Stimulated activated CD8-positive, alpha-beta memory T cell treated with anti-CD3 and anti-CD28 coated beads, Interleukin-4, amount 100 ng/mL, for 24 hours (primary cell): ENCODE measurements at places on chromosomes 7 and 10.
A peak's percentile ranks its signal among the peaks of the same experiment; 100 is the strongest.

DNA sequence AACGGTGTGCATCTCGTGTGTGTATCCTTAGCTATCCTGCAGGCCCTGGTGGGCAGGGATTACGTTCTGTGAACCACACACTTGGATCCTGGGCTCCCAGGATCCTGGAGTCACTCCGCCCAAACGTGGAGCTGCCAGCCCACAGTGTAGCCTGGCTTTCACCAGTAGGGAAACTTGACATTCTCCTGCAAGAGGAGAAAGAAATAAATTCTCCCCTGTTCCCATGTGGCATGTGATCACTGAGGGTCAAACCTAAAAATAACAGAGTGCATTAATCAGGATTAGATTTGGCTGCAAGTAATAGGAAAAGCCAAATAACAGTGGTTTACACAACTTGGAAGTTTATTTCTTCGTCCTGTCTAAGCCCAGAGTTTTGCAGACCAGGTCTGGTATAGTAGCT, 32.3 kb downstream of the PALD1 start:
- no peak for DNase-seq

GRCh38 chr10:102764470-102765161, 20.9 kb downstream of the WBP1L start:
- no peak for DNase-seq

DNA sequence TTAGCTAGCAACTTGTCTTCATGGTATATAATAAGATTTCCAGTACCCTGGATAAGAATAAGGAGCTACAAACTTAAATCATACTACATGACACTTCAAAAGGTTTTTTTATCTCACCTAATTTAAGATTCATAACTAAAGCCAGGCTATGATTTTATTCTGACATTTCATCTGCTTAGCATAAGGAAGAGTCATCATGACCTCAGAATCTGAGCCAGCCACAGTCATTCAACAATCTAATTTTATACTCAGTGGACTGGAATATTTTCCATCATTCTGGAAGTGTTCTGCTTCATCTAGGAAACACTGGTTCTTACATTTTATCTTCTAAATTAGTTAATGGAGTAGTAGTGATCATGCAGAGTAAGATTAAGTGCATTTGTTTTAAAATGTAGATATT, 102.1 kb upstream of the KCND2 start:
- DNase-seq: no peak

DNA sequence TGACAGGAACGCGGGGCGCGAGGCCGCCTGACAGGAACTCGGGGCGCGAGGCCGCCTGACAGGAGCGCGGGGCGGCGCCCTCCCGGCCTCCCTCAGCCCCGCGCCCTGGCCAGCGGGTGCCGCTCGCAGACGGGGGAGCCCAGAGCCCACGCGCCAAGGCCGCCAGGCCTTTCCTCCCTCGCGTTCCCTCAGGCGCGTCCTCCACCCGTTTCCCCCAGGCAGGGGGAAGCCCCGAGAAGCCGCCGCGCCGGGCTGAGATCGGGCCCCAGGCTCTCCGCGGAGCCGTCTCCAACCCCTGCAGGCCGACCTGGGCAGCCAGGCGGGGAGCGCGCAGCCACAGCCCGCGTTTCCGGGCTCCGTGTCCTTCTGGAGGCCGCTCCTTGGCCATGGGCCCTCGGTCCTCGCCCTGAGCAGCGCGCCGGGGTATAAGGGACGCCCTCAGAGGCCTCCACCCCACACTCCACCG, 17.7 kb downstream of the PTPRN2 start:
- DNase-seq: no peak

- no peak for DNase-seq
These were observed 6.3 kb upstream of the IL2RA start for GRCh38 chr10:6068422-6068821.

DNA sequence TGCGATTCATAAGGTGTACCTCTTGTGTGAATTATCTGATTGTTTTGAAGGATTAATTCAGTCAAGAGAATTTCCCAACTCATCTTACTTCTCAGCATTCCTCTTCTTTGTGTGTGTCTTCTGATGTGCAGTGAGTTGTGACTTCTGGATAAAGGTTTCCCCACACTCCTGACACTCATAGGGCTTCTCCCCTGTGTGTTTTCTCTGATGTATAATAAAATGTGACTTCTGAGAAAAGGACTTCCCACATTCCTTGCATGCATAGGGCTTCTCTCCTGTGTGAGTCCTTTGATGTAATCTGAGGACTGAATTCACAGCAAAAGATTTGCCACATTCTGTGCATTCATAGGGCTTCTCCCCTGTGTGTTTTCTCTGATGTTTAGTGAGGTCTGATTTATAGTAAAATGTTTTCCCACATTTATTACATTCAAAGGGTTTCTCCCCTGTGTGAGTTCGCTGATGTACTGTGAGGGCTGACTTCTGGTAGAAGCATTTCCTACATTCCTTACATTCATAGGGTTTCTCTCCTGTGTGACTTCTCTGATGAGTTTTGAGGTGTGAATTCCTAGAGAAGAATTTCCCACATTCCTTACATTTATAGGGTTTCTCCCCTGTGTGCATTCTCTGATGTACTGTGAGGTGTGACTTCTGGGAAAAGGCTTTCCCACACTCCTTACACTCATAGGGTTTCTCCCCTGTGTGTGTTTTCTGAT, 24.2 kb downstream of the ZNF25 start:
- DNase-seq: no peak

- DNase-seq: no peak
These were observed 36.2 kb upstream of the NCAPG2 start for GRCh38 chr7:158740657-158741293.

GRCh38 chr10:124417895-124418725, 613 bp downstream of the OAT start:
- peak; percentile 30 for DNase-seq

GRCh38 chr10:3167611-3168330, 4.8 kb downstream of the PITRM1 start:
- no peak for DNase-seq

DNA sequence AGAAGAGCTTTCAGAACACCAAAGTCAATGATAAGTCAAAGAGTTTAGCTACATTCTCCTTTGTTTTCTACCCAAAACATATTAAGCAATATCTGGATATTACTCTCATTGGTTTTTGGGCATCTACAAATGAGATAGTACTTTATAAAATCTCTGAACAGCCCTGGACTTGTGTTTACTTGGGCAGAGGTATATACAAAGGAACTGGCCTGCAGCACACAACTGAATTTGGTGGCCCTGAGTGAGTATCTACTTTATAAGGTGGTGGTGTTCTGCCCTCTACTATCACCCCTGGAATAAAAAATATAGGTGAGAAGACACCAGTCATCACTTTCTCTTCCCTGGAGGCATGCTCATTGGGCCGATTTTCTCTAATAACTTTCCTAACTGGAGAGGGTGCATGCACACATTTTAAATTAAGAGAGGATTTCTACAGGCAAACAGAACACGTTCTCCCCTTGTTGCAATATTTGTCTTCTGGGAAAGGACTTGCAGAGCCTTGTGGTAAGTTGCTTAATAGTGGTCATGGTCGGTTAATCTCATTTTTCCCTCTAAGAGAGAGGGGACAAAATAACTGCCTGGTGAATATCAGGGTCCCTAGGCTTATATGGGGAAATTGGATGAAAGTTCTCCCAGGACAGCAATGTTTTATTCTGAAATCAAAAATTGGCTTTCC, 41.1 kb downstream of the OTUD1 start:
- DNase-seq: no peak

- DNase-seq: no peak
These were observed 61.4 kb upstream of the ASAH2 start for GRCh38 chr10:50312464-50313437.

GRCh38 chr7:128961030-128961659, 23.4 kb downstream of the IRF5 start:
- DNase-seq: no peak

GRCh38 chr7:37986908-37987330, 66.5 kb downstream of the EPDR1 start:
- no peak for DNase-seq

GRCh38 chr7:30301751-30302150, 17.4 kb downstream of the ZNRF2 start:
- DNase-seq: no peak

DNA sequence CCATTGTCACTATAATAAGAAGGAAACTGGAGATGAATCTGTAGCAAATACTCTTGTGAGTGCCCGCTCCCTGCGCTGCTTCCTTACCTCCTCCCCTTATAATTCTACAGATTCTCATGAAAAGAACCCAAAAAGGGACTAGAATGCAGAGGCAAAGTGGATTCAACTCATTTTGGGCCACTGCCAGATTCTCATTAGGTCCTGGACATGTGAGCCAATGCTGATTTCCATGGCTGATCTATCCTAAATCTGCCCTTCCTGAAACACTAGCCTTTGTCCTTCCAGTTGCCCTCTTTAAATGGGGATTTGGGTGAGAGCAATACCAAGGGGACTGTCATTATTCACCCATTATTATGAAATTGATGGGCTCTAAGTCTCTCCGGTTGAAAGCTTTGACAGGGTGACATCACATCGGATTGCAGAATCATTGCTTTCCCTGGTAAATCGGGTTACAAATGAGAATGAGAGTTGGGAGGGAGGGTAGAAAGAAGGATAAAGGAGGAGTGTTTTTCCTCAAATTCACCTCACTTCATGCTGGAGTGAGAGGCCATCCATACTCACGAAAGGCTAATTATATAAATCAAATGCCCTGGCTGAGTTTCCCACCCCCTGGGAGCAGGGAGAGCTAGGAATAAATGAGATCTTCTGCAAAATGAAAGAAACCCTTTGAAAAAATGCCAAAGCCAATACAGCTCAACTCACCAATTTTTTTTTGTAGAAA, 37.5 kb downstream of the PTN start:
- no peak for DNase-seq

- no peak for DNase-seq
These were observed 172.9 kb downstream of the DKK1 start for GRCh38 chr10:52486840-52487611.

DNA sequence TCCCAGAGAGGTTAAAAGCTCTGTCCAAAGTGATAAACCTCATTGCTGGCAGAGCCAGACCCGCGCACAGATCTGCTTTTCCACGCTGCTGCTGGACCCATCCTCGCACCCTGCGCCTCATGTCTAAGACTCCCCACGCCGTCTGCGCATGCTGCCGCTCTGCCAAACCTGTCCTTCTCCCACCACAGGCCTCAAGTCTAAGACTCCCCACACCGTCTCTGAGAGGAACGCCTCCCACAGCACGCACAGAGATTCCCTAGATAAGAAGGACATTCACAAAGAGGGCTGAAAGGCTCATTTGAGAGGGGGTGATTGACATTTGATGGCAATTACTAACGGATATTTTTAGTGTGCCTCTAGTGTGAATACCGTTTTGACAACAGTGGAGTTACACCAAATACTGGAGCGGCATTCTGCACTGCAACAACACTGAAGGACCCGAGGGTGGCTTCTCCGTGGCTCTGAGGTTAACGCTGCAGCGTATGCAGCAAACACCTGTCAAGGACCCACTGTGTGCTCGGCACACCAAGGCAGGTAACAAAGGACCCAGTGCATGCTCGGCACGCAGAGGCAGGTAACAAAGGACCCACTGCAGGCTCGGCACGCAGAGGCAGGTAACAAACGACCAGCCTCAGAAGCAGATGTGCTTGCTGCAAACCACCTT, 231.4 kb downstream of the DNAJB6 start:
- no peak for DNase-seq

GRCh38 chr7:110061387-110061786, 1029.5 kb upstream of the LRRN3 start:
- DNase-seq: no peak

- DNase-seq: no peak
These were observed 25.0 kb upstream of the CDH23 start for GRCh38 chr10:71371750-71372166.

DNA sequence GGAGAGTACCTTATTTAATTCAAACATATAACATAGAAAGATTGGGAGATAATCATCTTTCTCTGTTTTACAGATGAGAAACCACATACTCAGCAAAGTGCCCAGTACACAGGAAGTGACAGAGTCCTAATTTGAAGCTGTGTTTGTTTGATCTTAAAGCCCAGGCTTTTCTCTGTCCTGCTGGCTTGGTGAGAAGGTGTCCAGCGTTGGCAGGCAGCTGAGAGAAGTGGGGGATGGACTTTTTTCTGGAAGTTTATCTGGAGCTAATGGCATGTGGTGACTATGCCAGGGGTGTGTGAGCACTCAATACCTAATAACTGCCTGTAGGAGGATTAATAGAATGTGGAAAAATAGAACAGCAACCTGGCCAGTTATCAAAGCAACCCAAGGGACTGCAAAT, 60.8 kb downstream of the NPSR1 start:
- no peak for DNase-seq

- DNase-seq: no peak
These were observed 196.5 kb upstream of the PRPS1L1 start for GRCh38 chr7:18224138-18224537.

DNA sequence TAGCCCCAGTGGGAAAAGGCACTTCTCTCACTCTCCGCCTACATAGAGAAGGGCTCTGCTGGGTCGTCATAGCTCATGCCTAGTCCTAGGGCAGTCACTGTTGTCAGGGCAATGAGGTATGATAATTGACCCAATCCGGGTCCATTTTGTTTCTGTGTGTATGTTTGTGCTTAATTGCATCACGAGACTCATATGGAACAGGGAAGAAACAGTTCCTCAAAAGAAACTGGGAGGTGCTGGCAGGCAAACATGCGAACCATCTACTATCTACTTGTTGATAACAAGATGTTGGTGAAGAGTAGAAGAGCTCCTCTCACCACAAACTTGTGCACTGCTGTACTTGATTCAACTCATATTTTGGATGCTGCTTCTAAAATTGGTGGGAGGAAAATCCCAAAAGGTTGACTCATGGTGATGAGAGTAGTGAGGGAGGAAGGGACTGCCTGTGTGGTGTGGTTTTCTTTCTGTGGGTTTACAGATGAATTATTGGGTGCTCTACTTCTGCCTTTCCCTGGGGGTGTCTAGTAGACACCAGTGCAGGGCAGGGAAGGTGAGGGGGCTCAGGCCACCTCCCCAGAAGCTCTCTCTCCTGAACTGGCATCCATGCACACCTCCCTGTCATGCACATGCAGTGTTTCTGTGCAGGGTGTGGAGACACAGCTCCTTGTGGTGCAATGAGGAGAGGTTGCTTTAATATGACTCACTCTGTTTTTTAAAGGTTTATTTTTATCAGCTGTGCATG, 29.4 kb downstream of the LSMEM1 start:
- no peak for DNase-seq

GRCh38 chr7:83798489-83798888, 149.6 kb upstream of the SEMA3E start:
- DNase-seq: no peak

GRCh38 chr10:10787586-10787985, 230.1 kb upstream of the CELF2 start:
- no peak for DNase-seq

DNA sequence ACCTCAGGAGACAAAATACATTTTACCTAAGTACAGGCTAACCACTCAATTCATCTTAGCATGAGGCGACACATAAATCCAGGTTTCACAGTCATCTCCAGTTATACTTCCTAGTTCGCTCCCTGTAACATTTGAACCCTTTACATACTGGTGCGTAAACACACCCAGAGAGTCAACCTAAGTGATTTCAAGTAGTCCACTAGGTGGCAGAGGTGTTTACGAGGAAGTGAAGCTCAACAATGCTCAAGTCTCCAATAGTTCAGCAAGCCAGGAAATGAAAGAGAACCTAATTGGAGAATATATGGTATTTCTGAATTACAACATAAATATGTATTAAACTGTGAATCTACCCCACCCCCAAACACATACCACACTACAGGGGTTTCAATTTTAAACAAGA, 76.3 kb upstream of the ABCB5 start:
- DNase-seq: no peak

- DNase-seq: no peak
These were observed 27.9 kb upstream of the CHCHD3 start for GRCh38 chr7:133109816-133110215.
